Spinal cord (tissue), 10 donors: ENCODE measurements at places on chromosomes 1 and 21. TPM values are rescaled to one million over a fixed set of nuclear protein-coding genes. Genes with fewer than 3 reads are reported as not detected.

Gene BNIPL
- 0.20 TPM for total RNA-seq

DNA sequence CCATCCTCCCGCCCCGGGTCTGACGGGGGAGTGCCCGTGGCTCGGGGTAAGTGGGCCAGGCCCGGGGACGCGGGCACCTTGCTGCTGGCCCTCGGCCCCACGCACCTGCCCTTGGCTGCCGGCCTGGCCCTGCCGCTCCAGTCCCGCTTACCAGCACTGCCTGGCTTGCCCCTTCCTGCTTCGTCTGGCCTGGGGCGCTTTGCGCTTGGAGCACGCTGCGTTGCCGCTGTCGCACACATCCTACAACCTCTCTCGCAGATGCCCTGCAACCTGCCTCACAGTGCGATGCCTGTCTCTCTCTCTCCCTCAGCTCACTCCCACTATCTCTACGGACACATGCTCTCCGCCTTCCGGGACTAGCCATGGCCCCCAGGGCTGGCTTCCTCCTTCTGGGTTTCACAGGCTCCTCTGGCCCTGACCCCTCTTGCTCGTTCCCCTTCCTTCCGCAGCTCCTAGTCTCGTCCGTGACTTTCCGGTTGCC lies 9.7 kb downstream of the MYOG start:
- DNase-seq, result no peak

- DNase-seq, result no peak
These were observed 126.7 kb downstream of the NR5A2 start for GRCh38 chr1:200154069-200154767.

DNA sequence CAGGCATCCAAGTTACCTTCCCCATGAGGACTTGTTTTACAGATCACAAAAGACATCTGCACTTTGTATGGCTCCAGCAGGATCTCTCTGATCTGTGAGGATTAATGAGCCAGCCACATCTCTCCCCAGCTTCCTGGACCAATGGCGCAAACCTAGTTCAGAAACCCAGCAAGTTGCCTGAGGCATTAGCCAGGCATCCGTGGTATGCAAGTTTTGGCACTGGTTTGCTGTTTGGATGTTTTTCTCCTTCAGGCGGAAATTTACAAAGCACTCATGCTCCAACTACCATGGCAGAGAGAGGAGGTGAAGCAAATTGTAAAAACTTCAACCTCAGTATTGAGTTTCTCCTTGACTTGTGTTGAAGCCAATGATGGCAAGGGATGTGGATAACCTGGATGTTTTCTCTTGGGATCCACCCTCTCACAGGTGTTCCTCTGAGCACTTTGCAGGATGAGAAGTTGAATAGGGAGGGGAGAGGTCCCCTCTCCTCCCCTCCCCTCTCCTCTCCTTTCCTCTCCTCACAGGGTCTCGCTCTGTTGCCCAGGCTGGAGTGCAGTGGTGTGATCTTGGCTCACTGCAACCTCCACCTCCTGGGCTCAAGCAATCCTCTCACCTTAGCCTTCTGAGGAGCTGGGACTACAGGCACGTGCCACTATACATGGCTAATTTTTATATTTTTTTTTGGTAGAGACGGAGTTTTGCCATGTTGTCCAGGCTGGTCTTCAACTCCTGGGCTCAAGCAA lies 25.6 kb upstream of the ENO1 start:
- no peak for DNase-seq

DNA sequence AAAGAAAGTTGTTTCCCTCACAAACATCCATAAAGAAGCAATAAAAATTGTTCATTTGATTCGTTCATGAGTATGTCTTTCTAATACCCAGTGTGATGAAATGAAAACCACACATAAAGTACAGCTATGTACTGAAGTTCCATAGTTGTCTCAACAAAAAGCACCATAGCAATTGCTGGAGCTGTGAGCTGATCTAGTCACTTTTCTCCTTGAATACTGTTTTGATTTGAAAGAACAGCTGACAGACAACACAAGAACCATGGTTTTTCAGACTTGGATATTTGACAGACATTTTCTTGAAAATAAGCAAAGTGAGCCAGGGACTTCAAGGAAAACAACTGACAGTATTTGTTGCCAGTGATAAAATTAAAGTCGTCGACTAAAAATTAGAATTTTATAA lies 237.1 kb upstream of the PLD5 start:
- no peak for DNase-seq

GRCh38 chr1:22043198-22043769 lies 9.2 kb upstream of the CDC42 start:
- no peak for DNase-seq

GRCh38 chr1:34792868-34793727 lies at the start of gene GJA4:
GJA4 (plus strand) TSS chr1:34792999; CDS start chr1:34794214, 1,215 bp downstream.
- DNase-seq, result no peak

GRCh38 chr1:40507973-40508372 lies 594 bp upstream of the EXO5 start:
- no peak for DNase-seq

DNA sequence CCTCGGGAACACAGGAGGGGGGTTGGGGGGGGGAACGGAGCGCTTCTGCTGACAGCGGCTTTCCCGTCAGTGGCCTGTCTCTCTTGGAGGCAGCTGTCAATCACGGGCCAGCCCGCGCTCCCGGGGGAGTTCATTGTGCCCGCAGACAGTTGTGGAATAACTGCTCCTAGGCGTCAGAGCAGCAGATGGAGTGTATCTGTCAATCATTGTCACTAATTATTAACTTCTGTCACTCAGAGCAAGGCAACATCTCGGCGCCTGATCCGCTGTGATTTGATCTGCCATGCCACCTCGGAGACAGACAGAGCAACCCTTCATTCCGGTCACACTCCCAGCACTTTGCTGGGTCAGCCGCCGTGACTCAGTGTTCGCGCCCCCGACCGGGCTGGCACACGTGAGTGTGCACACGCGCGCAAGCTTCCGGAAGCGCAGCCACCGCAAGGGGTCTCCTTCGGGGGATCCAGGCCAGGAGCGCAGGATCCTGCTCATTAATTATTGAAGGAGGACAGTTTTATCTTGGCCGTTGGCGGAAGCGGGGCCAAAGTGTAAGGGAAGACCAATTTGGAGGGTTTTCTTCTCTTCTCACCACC lies 75.8 kb downstream of the RRAGC start:
- peak; percentile 57 for DNase-seq

Gene MIGA1
- total RNA-seq, result 47.0 TPM

DNA sequence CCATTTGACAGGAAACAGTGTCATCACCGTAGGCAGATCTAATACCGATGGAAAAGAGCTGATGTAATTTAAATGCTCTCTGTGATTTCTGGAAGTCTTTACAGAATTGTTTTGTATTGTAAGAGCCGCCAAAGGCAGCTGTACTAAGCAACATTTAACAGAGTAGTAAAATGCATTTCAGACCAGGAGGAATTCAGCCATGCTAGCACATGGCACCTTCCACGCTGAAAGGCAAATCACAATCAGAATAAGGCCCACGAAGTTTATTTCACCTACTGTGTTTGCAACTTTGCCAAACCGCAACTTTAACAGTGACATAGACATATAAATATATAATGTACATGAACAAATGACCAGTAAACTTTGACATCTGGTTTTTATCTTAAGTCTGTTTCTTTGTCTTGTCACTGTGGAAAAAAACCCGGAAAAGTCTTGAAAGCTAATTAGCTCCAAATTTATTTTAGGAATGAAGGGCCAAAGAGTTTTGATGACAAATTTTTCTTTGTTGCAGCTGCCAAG lies 26.1 kb upstream of the DISC1 start:
- DNase-seq, result peak; percentile 13

DNA sequence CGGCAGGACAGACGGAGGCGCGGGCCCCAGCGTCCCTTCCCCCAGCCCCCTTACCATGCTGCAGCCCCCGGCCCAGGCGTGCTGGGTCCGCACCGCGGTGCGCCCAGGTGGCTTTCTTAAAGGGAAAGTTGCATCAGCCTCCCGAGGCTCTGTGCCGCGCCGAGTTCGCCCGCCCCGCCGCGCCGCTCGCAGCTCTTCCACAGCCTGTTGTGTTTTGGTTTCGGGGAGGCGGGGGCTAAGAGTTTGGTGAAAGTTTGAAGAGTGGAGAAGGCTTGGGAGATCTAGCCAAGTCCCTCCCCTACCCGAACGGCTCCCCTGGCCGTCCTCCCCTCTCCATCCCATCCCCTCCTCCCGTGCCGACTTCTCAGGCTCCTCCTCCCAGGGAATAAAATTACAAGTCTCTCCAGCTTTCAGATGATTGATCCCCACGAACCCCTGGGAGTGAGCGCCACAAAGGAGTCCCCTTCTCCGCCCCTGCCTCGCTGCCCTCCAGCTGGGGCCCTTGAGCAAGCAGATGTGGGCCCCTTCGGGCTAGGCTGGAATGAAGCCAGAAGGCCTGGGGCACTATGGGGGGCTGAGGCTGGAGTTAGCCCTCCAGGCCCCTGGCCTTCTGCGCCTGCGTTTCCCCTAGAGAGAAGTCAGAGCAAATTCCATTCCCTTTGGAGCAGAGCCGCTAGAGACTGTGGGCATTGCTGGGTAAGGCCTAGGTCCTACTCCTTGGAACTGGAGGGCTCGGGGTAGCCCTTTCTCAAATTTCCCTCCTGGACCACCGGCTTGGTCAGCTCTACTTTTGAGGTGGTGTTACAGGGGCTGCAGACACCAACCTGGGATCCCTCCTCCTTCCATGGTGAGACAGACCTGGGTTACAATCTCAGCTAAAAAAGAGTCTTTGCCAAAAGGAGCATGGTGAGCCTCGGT lies at the start of gene SLC6A9:
Gene SLC6A9, minus strand, starts transcription at position 211 of the 918 bp plus-strand sequence. CDS start 7,185 bp downstream, outside the sequence.
- DNase-seq, result no peak

Gene GBP6
- 0.22 TPM for total RNA-seq

GRCh38 chr1:89064632-89065031 lies 376 bp downstream of the GBP1 start:
- no peak for DNase-seq

Gene NGF
- total RNA-seq, result 4.1 TPM

Gene TCHHL1
- not detected for total RNA-seq

- DNase-seq, result no peak
These were observed 24.0 kb upstream of the ABL2 start for GRCh38 chr1:179253286-179253972.

Gene KIAA0040
- 2.1 TPM for total RNA-seq

GRCh38 chr1:20242890-20243479 lies 47.7 kb upstream of the VWA5B1 start:
- no peak for DNase-seq

DNA sequence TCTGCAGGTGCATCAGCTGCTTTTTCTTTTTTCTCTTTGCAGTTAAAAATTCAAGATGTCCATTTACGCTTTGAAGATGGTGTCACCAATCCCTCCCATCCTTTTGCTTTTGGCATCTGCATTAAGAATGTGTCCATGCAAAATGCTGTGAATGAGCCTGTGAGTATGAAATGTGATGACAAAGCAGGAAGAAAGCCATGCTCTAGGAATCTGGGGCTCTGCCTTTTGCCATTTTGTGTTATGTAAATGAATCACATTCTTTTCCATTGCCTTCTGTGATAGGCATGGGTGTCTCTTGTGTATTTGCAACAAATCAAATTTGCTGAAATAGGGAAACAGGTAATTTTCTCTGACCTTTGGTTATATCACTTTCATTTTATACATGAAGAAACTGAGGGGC lies 19.4 kb downstream of the VPS13D start:
- no peak for DNase-seq

Gene AVPR1B
- total RNA-seq, result 0.50 TPM

GRCh38 chr1:116498789-116499628 lies 71.8 kb downstream of the CD58 start:
- DNase-seq, result peak; percentile 66

GRCh38 chr21:41405321-41405720 lies 20.7 kb upstream of the MX1 start:
- DNase-seq, result no peak

DNA sequence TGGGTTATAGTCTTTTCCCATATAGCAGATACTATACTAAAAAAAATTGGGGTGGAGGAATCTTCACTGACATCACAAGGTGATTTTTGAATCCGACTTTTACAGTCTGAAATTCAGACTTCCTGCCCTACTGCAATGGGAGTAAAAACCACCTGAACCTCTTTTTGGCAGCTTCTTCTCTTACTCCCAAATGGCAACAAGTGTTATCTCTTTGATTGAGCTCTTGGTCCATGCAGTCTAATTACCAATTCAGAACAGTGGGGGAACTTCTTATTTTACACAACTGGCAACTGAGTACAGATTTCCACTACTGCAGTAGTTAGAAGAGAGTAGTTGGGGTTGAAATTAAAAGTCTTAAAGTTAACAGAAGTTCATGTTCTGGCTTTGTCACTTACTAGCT lies 62.3 kb downstream of the MACF1 start:
- no peak for DNase-seq

DNA sequence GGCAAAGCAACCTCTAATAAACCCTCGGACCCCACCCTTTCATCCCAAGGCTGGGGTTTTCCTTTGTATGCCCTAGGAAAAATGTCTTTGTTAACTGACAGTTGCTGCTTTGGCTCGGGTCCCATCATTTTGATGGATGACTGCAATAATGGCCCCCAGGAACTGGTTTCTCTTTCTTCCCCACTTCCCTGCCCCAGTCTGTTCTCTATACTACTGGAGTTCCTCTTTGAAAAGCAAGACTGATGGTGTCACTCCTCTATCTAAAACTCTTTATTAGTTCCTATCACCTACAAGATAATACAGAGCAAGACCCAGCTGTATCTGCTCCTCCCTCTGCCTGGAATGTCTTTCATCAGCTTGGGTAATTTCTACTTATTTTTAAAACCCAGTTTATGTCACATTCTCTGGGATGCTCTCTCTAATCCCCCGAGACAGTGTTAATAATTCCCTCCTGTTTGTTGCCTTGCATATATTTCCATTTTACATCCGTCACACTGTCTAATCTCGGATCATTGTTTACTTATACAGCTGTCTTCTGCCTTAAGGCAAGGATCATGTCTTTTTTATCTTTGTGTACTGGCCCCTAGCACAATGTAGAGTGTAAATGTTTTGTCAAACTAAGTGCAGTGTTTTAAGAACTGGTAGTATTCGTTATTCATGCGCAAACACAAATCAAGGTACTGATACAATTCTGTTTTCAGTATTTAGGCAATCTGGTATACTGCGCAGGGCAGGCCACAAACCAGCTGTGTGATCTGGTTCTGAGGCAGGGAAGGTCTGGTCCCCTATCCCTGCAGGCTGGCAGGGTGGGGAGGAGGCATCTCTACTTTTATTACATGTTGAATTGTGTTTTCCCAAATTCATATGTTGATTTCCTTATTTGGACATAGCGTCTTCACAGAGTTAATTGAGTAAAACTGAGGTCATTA lies 16.1 kb downstream of the SLAMF1 start:
- DNase-seq, result peak; percentile 33

GRCh38 chr1:108785880-108786279 lies 39.4 kb downstream of the STXBP3 start:
- DNase-seq, result no peak

- DNase-seq, result no peak
These were observed 31.4 kb upstream of the DIRAS3 start for GRCh38 chr1:68081775-68082283.

DNA sequence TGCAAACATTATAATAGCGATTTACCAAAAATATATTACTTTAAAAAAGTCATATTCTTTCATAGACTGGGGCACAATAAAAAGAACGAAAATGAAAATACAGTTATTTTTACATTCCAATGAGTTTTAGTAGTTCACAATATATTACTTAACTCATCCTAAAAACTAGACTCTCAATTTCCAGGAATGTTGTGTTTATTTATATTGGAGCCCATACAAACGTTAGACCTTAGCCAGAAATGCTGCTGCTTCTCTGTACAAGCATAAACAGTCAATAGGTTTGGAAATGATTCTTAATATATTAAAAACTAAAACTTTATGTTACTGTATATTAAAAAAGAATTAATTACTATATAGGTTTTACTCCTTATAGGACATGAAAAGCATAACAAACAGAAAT lies 302.3 kb downstream of the BRINP3 start:
- no peak for DNase-seq

GRCh38 chr1:236800002-236800620 lies 5.0 kb downstream of the MTR start:
- no peak for DNase-seq

GRCh38 chr1:207040181-207040533 lies 7.6 kb upstream of the C1orf116 start:
- no peak for DNase-seq
